ENCODE measurements at places on chromosomes 3 and 15. TPM values are rescaled to one million over a fixed set of nuclear protein-coding genes. Genes with fewer than 3 reads are reported as not detected.

Gene GNAT1
- not detected for total RNA-seq

Gene CHDH
- 43.9 TPM for total RNA-seq

Gene POC1A
- 2.5 TPM for total RNA-seq

Gene TFG
- 80.6 TPM for total RNA-seq

Gene POLQ
- total RNA-seq = 3.0 TPM

Gene MKRN3
- total RNA-seq = 1.8 TPM

Gene SH3GL3
- total RNA-seq = 2.2 TPM

Gene CCR9
- 0.09 TPM for total RNA-seq

Gene PLCL2
- 14.5 TPM for total RNA-seq

Gene UROC1
- total RNA-seq = not detected

Gene SLITRK3
- total RNA-seq = 0.11 TPM

- no peak overlapping the region for H3K4me3 ChIP-seq
- no peaks in the 10 kb centered on the region for H3K27me3 ChIP-seq
- peaks cover 3% of the 10 kb centered on the region for H3K4me1 ChIP-seq
- no peak for DNase-seq
- H3K27ac ChIP-seq = no peak overlapping the region
Measured at GRCh38 chr15:75622505-75622904, 3.0 kb downstream of the SNUPN start.

- no peak for DNase-seq
Measured at GRCh38 chr15:32794973-32795372, 77.2 kb downstream of the GREM1 start.

GRCh38 chr3:9673752-9674151, 24.4 kb downstream of the MTMR14 start:
- no peaks in the 10 kb centered on the region for H3K27me3 ChIP-seq
- no peak overlapping the region for H3K27ac ChIP-seq

DNA sequence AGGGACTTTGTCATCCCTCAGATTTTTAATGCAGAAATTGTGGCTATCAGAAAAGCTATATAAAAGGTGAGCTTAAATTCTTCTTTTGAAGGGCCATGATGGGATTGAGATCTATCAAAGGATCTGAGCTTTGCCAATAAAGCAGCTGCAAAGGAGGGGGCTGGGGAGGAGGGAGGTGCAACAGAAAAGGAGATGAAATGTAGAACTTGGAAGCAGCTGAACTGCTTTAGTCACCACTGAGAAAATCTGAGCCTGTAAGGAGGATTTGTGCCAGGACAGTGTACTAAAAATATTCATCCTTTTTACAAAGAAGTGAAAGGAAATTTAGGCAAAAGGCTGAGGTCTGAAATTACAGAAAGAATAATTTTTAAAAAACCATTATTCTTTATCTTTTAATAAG, 10.4 kb downstream of the TSPAN3 start:
- DNase-seq = no peak
- H3K27me3 ChIP-seq = no peaks in the 10 kb centered on the region
- H3K4me1 ChIP-seq = no peaks in the 10 kb centered on the region
- H3K4me3 ChIP-seq = no peak overlapping the region
- H3K36me3 ChIP-seq = no peaks in the 10 kb centered on the region
- H3K27ac ChIP-seq = no peak overlapping the region

DNA sequence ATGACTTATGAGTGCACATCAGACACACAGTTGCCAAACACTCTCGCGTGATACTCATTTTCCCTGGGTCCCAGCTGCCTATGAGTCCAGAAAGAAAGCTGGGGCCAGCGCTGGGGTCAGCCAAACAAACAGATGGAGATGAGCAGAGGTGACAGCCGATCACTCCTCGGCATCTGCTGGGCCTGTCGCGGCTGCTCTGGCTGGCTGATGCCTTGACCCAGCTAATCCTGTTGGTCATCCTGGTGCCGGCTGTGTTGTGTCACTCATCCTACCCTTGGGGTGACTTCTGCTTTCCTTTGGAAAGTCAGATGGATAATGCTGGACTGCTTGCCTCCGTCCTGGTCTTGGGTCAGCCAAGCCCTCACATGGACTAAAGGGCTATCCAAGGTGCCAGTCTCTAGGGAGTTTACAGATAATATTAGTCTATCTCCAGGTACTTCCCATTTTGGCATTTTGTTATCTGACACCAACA, 105.3 kb upstream of the PDZRN3 start:
- H3K27ac ChIP-seq = no peak overlapping the region
- no peak overlapping the region for H3K4me3 ChIP-seq
- H3K27me3 ChIP-seq = no peaks in the 10 kb centered on the region
- H3K4me1 ChIP-seq = no peaks in the 10 kb centered on the region
- H3K36me3 ChIP-seq = no peaks in the 10 kb centered on the region
- DNase-seq = no peak

GRCh38 chr3:179348325-179349013, 960 bp downstream of the MFN1 start:
- H3K4me3 ChIP-seq = peak overlapping the region; percentile 82
- H3K4me1 ChIP-seq = no peaks in the 10 kb centered on the region
- no peaks in the 10 kb centered on the region for H3K27me3 ChIP-seq
- no peaks in the 10 kb centered on the region for H3K36me3 ChIP-seq

DNA sequence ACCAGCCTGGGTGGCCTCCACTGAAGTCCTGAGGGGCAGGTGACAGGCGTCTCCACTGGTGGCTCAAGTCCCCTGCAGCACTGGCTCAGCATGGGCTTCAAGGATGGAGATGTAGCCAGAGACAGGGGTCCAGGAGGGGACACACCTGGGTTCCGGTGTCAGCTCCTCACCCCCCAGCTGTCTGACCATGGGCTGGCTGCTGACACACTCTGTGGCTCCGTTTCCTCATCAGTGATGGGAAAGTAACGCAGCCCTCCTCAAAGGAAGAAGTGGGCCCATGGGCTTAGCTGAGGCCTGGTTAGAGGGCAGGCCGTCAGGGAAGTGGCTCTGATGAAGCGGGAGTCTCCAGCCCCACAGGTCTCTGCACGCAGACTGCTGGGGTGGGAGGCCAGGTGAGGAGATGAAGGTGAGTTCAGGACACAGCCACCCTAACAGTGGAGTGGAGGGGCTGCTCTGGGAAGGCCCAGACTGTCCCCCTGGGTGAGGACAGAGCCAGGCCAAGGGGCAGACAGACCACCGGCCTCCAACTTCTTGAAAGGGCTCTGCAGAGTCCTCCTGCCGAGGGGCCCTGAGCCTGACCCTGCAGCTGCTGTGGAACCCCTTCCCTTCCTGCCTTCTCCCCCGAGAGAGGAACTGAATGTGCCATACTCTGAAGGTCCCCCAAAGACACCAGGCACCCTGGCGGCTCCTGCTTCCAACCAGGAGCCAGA, 24.0 kb downstream of the PSTPIP1 start:
- DNase-seq = no peak
- no peaks in the 10 kb centered on the region for H3K36me3 ChIP-seq
- no peaks in the 10 kb centered on the region for H3K4me1 ChIP-seq
- no peak overlapping the region for H3K27ac ChIP-seq
- no peaks in the 10 kb centered on the region for H3K27me3 ChIP-seq

- H3K27ac ChIP-seq = no peak overlapping the region
- no peaks in the 10 kb centered on the region for H3K36me3 ChIP-seq
- no peaks in the 10 kb centered on the region for H3K27me3 ChIP-seq
- H3K4me1 ChIP-seq = no peaks in the 10 kb centered on the region
- no peak overlapping the region for H3K4me3 ChIP-seq
- DNase-seq = no peak
Measured at GRCh38 chr15:70398694-70399093, 301.0 kb upstream of the TLE3 start.

DNA sequence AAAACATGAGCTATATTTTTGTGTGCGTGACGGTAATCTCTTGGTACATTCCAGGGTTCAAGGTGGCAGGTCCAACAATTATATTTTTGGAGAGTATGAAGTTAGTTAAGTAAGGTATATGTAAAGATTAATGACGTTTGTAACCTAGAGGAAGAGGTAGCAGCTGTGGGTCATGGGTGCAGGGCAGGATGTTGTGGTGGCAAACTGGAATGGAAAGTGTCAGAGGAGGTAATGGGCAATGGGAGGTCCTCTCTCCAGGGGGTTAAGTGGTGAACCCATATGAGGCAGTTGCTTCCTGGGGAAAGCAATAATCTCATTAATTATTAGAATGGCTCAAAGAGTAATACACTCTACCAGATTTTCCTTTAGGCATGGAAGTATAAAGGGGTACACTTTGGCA, 1.0 kb upstream of the CD200R1L start:
- H3K27me3 ChIP-seq = peaks cover 3% of the 10 kb centered on the region
- no peaks in the 10 kb centered on the region for H3K36me3 ChIP-seq
- no peak overlapping the region for H3K4me3 ChIP-seq
- DNase-seq = no peak
- no peaks in the 10 kb centered on the region for H3K4me1 ChIP-seq

DNA sequence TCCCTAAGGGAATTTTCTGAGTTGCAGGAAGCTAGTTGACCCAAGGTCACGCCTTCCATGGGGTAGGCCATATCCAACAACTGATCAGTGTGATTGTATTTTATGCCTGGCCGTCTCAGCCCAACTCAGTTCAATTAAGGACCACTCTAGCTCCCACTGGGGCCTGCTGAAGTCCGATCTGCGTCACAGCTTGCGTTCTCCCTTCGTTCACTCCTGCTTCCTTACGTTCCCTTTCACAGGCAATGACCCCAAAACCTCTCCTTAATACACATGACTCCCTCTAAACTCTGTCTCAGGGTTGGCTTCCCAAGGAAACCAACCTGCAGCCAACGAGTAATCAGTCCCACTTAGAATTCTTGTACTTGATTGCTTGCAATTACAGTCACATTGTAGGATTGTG, 428.0 kb downstream of the RBMS3 start:
- H3K4me1 ChIP-seq = no peaks in the 10 kb centered on the region
- H3K27ac ChIP-seq = no peak overlapping the region
- H3K36me3 ChIP-seq = no peaks in the 10 kb centered on the region
- H3K27me3 ChIP-seq = no peaks in the 10 kb centered on the region
- no peak for DNase-seq
- no peak overlapping the region for H3K4me3 ChIP-seq

- DNase-seq = no peak
- no peaks in the 10 kb centered on the region for H3K27me3 ChIP-seq
- no peak overlapping the region for H3K4me3 ChIP-seq
- H3K36me3 ChIP-seq = no peaks in the 10 kb centered on the region
Measured at GRCh38 chr3:46059432-46059831, 32.1 kb upstream of the XCR1 start.

DNA sequence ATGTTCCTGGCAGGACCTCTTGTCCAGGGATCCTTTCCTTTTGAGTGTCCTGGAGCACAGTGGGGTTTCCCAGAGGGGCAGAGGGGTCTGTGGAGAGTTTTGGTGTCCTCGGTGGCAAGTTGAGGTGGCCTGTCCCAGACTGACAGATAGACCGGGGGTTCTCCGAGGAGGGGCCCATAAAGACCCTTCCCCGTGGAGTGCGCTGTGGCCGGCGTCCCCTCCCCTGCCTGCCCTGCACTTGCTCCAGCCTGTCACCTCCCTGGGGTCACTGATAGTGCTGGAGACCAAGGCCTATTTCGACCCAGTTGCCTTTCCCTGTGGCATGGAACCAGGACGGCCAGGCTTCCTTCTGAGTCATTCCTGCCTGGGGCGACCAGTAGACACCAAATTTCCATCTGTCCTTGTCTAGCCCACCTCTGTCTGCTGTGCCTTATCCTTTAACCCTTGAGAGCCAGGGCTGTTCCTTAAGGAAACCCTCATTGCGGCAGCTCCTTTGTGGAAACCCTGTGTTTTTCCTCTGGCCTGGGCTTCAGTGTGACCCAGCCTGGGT, 2.9 kb downstream of the MUC4 start:
- no peaks in the 10 kb centered on the region for H3K36me3 ChIP-seq
- no peaks in the 10 kb centered on the region for H3K27me3 ChIP-seq

- H3K36me3 ChIP-seq = no peaks in the 10 kb centered on the region
- no peak for DNase-seq
- no peak overlapping the region for H3K4me3 ChIP-seq
Measured at GRCh38 chr3:147000274-147000673, 395.1 kb upstream of the PLSCR5 start.

DNA sequence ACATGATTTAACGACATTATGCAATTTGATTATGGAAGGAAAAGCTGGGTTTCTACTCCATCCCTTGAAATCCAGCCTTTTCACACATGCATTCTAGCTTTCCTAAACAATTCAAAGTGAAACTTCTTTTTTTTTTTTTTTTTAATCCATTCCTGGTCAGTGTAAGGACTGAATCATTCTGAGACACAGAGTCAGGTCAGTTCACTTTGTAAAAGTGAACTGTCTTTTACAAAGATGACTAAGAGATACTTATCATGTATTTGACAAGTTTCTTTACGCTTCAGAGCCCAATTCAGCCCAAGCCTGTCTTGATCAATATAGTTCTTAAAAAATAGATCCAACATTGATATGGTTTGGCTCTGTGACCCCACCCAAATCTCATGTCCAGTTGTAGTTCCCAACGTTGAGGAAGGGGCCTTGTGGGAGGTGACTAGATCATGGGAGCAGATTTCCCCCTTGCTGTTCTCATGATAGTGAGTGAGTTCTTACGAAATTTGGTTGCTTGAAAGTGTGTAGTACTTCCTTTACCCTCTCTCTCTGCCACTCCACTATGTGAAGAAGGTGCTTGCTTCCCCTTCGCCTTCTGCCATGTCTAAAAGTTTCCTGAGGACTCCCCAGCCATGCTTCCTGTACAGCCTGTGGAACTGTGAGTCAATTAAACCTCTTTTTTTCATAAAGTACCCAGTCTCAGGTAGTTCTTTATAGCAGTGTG, 345.6 kb upstream of the THBS1 start:
- H3K4me3 ChIP-seq = no peak overlapping the region
- H3K4me1 ChIP-seq = no peaks in the 10 kb centered on the region
- H3K27ac ChIP-seq = no peak overlapping the region
- DNase-seq = no peak

- no peaks in the 10 kb centered on the region for H3K36me3 ChIP-seq
- DNase-seq = no peak
- no peak overlapping the region for H3K27ac ChIP-seq
- H3K4me1 ChIP-seq = no peaks in the 10 kb centered on the region
Measured at GRCh38 chr15:19943515-19943914, 598.1 kb downstream of the GOLGA6L6 start.

DNA sequence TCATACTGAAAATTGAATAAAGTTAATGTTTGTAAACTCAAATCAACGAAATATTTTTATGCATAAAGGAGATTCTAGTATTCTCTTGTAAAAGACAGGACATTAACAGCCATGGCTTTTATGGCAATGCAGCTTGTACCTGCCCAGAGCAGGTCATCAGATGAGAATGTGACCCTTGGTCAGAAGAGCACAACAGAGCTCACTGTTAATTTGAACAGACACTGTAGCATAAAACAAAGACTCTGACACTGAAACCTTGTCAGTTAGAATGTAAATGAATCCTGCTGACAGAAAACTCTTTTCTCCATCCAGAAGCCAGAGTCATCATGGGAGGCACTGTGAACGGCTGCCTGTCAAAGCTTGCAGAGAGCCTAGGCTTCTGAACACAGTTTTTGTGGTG, 410.6 kb downstream of the RAP2B start:
- DNase-seq = no peak
- no peaks in the 10 kb centered on the region for H3K36me3 ChIP-seq
- H3K27me3 ChIP-seq = no peaks in the 10 kb centered on the region
- H3K27ac ChIP-seq = no peak overlapping the region
- no peak overlapping the region for H3K4me3 ChIP-seq

GRCh38 chr3:105965384-105965783, 96.6 kb upstream of the CBLB start:
- no peak overlapping the region for H3K27ac ChIP-seq
- H3K4me3 ChIP-seq = no peak overlapping the region
- H3K36me3 ChIP-seq = no peaks in the 10 kb centered on the region
- H3K4me1 ChIP-seq = no peaks in the 10 kb centered on the region
- DNase-seq = no peak
